ENCODE measurements at places on chromosomes 5 and 9.
A peak's percentile ranks its signal among the peaks of the same experiment; 100 is the strongest.

DNA sequence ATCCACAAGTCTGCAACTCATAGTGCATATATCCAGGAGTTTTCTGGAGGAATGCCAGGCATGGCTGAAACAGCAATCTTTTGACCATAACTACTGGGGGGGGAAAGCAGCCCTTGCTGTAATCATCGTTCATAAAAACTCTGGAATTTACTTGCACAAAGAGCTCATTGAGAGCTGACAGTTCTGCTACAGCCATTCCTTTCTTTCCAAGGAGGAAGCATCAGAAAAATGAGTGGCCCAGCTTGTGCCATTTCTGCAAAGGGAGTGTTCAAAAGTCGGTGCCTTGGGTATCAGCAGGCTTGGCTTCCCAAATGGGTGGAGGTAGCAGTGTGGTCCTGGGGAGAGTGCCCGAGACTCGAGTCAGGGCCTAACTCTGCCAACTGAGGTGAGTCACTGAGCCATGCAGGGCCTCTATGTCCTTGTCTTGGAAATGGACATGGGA, 101.5 kb downstream of the GCNT1 start:
- peak; percentile 71 for DNase-seq

GRCh38 chr5:1538276-1538675, 14.5 kb upstream of the LPCAT1 start:
- no peak for DNase-seq

DNA sequence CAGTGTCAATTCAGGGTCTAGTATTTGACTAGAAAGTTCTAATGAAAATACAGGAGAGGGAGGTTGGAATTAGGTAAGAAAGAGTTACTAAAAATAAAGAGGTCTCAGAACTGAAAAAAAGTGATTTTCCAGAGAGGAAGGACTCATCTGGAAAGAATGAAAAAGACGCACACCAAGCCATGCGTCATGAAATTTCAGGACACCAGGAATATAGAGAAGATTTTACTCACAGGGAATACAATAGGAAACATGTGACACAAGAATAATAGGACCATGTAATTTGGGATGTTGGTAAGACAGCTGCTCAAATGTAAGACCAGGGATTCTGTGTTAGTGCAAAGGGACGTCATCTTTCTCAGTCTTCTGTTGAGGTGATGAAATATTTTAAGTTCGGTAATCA, 224.7 kb downstream of the GDNF start:
- DNase-seq: peak; percentile 96

DNA sequence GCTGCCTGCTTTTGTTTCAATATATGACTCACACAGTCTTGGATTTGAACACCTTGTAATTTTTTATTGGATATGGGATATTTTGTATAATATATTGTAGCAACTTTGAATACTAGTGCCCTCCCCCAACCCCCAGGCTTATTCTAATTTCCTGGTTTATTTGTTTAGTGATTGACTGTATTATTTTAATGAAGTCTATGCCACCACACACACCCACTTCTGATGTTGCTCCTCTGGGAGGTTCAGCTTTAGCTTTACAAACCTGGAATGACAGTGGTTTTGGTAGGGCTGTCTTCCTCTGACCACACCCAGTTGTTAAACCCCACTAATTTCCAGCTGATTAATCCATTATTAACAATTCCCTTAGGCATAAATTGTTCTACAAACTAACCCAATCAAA, 206.1 kb upstream of the NFIL3 start:
- no peak for DNase-seq

GRCh38 chr9:115687356-115687755, 466.2 kb upstream of the PAPPA start:
- no peak for DNase-seq

DNA sequence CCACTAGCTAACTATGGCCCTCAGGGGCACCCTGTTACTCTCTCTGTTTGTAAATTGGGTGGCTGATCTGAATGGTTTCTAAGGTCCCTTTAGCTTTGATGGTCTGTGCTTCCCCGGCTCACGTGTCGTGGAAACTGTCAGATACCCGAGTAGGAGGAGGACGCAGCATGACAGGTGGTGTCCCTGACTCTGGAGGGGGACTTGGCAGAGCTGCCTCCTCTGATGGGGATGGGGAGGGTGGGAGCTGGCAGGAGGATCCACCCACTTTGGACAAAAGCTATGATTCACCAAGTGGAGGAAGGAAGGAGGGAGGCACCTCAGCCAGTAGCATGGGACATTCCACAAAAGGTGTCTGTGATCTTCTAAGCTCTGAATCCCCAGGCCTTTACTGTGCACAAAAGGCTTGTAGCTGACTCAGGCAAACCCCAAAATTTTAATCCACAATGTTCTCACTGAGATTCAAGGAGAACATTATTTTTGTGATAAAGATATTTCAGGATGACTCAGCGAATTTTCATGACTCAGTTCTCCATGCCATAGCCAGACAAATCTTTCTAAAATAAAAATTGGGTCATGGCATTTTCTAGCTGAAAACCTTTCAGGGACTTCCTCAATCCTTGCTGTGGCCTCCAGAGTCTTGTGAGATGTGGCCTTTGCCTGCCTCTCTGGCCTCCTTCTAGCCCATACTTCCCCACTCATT, 131.0 kb upstream of the BRINP1 start:
- no peak for DNase-seq

DNA sequence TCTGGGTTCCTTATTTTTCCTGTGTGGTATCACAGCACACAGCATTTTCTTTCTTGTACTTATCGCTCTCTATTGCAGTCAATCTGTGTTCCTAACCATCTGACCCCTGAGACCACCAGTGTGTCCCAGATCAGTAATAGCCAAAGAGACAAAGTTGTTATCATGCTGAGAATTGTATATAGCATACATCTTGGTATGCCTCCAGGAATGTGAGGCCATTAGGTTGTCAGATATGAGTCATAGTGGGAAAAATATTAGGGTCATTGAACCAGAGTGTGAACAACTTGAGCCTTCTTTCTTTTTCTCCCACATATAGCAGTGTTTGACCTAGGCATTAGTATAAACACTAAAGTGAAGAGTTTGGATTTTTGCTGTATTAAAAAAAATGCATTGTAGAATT, 106.3 kb downstream of the NDUFAF2 start:
- peak; percentile 68 for DNase-seq

DNA sequence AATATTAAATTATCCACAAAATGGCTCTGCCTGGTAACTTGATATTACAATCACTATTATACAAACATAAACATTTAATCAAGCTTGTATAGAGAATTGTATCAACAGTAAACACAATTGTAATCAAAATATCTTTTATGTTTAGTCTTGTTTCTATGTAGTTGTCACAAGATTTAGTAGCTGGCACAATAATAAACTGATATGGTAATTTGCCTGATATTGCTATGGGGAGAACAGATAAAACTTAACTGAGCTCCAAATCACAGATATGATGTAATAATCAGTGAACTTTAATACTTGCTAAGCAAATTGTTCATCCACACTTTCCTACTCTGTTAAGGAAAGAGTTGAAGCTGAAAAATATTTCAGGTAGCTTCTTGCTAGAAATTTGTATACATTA, 189.8 kb downstream of the MPDZ start:
- DNase-seq: no peak

DNA sequence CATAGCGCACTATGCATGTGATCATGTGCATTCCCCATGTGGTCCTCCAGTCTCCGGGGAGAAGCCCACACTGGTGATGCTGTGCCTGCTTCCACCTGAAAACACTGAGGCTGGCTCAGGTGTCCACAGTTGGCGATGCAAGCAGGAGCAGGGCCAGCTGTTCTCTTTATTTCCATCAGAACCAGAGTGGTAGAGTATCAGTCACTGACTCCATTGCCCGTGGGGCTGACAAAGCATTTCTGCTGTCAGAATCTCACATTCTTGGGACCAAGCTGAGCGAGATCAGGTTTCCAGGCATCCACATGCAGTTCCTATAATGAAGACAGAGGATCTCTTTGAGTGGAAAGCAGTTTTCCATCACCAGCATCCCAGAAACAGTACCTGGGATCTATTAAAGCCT, 52.5 kb downstream of the GADD45G start:
- DNase-seq: no peak

- DNase-seq: no peak
Measured at GRCh38 chr9:124323904-124324303, 66.2 kb downstream of the NEK6 start.

DNA sequence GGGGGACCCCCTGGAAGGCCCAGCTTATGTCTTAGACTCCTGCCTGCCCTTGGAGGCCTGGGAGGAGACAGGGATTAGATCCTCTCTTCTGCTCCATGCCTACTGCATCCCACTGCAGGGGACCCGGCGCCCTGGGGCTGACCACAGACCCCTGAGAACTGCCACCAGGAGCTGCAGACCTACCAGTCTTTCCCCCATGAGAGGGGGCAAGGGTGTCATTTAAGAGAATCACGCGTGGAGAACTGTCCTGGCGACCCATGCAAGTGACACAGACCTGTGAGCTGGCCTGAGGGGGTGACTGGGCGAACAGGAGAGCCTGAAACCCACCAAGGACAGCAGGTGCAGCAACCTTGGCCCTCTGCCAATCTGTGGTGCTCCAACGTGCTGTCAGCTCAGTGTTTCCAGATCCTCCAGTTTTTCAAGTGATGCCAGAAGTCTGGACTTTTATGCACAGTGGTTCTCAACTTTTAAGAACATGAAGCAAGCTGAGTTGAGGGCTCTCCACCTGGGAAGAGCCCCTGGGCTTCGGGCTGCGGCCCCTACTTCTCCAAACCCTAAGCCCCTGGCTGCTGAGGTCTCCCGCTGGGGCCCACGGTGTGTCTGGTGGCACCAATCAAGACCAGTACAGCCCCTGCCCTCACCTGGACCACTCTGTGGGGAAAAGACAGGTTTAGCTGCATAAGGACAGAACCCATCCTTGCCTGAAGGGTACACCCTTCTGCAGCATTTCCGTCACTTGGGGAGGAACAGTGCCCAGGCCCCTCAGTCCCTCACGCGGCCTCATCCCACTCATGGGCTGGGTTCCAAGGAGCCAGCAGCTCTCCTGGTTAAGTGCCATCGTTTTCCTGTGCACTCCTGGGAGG, 18.2 kb downstream of the GFPT2 start:
- DNase-seq: no peak

DNA sequence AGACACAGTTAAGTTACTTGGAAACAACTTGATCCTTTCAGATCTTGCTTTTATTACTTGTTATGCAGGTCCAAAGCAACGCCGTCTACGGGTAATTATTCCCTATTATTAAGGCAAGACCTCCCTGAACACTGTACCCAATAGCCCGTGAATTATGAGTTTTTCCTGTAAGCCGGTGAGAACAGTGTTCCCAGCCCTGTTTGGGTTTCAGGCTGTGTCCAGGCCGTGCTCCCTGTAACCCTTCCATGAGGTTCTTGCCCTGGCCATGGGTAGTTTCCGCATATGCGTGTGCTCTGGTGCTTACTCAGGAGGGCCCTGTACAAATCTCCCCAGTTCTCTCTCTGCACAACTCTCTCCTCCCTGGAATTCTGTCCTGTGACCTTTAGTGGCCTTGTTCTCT, 65.6 kb upstream of the CNOT6 start:
- DNase-seq: no peak

GRCh38 chr5:130222573-130222972, 318.3 kb downstream of the CHSY3 start:
- peak; percentile 61 for DNase-seq

DNA sequence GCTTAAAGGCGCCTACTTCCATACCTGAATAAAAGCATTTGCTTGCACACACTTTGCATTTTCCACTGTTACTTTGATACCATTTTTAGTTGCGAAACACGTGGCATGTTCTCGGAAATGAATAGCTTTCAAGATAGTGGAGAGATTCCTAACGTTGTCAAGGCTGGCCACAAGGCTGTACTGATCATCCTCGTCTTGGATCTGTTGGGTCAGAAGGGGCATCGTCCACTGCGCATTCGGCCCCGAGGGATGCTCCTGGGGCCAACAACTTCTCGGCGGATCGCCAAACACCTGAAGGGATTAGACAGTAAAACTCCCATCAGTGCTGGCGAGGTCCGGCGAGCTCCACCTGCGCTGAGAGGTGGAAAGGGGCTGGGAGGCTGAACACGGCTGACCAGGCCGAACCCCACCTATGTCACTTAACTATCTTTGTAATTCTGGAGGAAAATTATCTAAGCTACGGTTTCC, 599 bp downstream of the RAD1 start:
- peak; percentile 25 for DNase-seq
